H7 (cell line): ENCODE measurements at places on chromosomes 1 and 21.

- no peak for DNase-seq
Measured at GRCh38 chr21:32929633-32930038, 96.1 kb upstream of the OLIG2 start.

- no peak for DNase-seq
Measured at GRCh38 chr1:173191011-173191705, 16.0 kb downstream of the TNFSF4 start.

- DNase-seq: peak; percentile 80
Measured at GRCh38 chr1:151593730-151594129, 18.1 kb upstream of the SNX27 start.

GRCh38 chr1:47697616-47698335, 259.9 kb downstream of the FOXD2 start:
- no peak for DNase-seq

GRCh38 chr21:29940991-29941390, 1.2 kb upstream of the GRIK1 start:
- DNase-seq: no peak

GRCh38 chr1:8723010-8723409, 94.4 kb downstream of the RERE start:
- no peak for DNase-seq

DNA sequence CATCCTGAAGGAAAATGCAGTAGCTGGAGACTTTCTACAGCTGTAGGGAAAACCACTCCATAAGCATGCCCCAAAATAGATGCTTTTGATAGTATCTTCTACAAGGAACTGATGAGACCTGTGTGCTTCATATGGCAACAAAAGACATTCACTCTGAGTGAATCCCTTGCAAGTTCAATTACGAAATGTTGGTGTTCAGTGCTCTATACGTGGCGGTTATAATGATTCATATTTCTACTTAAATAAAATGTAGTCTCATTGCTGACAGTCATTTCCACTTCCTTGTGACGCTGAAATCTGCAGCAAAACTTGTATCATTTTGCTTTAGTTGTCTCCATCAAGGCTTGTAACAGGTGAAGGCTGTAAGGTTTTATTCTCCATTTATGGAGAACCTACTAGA, 20.6 kb downstream of the TOR1AIP2 start:
- no peak for DNase-seq

DNA sequence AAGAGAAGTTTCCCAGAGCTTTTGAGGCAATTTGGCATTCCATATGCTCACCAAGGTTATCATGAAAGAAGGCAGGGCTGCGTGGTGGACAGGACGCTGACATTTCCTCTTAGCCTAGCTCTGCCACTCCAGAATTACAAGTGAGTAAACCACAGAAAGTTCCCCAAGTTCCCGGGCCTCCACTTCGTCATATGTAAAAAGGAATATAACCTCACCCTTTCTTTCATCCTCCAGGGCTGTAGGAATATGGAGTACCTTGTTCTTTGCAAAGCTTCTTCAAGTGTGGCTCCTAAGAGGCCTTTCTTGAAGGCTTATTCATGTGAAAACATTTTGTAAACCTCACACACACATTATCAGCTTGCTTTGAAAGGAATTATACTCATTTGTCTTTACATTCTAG, 210.2 kb downstream of the GREM2 start:
- DNase-seq: no peak

DNA sequence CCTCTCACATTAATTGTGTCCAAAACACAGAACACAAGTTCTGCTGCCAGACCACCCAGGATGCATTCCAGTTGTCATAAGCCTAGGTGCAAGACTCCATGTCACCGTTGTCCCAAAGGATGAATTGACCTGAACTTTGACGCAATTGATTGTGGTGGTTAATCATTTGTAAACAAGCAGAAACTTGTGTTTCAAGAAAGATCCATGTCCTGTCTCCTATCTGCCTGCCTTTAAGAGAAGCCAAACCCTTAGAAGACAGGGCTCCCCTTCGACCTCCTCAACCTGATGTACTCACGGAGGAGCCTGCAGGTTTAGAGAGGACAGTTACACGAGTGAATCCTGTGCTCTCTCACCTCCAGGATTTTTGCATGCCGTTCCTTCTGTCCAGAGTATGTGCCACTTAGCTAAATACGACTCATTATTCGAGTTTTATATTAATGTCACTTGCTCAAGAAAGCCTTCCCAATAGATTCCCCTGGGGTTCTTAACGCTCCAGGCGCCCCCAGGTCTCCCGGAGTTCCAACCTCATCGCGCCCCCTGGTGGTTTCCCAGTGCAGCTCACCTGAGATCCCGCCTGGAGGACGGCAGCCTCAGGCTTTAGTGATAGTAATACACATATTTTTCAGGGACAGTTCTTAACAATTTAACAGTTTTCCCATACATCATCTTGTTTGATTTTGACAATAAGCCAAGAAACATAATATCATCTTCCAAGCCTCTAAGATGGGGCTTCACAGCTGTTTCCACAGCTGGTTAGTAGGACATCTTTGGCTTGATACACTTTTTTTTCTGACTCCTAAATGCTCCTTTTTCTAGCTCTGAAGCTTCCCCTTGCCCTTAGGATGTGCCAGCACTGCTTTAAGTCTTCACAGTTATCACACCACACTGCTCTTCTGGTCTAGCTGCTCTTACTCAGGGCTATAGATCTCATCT, 2.4 kb upstream of the C8B start:
- DNase-seq: peak; percentile 84

DNA sequence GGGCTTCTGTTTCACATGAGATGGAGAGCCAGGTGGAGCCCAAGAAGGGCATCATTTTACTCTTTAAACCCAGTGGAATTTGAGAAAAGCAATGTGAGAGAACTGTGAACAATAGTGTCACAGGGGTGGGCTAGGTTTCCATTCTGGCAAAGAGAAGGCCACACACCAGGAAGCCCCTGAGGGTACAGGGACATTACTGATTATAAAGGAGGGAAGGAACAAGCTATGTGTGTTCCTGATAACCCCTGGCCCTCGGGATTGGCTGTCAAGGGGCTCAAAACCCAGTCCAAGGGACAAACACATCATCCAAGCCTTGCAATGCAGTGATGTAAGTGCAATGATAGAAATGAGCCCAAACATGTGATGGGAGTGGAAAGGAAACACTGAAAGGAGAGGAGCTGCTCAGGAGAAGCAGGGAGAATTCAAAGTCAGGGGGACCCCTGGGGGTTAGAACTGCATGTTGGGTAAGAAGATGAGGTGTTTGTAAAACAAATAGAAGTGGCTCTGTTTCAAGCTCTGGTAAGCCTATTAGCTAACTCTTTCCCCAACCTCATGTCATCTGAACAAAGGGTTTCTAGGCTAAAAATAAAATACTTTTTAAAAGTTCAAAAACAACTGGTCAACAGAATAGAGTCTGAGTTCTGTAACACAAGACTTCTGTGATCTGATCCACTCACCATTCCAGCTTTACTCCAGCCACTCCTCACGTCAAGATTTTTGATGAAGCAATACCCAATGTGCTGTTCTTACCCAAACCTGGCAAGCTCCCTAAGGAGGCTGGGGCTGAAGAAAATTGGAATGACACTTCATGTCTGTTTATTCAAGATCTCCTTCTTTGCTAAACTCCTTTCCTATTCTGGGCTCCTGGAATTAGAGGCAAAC, 51.1 kb upstream of the IL12RB2 start:
- DNase-seq: no peak

DNA sequence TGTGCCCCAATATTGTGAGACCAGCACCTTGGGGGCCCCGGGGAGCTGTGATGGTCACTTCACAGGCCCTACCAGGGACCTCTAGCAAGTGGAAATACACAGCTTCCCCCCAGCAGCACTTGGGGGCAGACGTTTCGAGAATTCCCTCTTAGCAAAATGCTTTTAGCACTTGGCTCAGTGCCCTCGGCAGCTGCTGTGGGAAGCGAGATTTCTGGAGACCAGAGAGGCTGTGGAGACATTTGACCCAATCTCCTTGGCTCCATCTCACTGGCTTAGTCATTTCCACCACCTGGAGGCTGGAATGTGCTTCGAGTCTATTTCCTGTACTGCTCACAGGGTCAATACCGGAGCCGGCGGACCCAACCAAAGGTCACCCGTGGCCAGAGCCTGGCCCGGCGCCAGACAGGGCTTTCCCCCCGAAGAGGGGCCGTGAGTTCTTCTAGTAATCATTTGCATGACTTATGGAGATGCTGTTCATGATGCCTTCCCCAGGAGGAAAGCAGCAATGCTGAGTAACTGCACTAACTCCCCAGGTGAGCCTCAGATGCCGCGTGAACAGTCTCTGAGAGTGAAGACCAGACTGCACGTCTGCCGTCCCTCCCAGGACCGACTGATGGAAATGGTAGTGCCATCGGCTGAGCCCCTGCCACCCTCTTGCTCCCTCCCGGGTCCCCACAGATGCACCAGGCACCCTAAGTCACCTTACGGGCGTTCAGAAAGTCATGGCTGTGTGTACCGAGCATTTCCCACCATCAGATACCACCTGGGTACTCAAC, 4.4 kb upstream of the C2CD2 start:
- DNase-seq: peak; percentile 72

DNA sequence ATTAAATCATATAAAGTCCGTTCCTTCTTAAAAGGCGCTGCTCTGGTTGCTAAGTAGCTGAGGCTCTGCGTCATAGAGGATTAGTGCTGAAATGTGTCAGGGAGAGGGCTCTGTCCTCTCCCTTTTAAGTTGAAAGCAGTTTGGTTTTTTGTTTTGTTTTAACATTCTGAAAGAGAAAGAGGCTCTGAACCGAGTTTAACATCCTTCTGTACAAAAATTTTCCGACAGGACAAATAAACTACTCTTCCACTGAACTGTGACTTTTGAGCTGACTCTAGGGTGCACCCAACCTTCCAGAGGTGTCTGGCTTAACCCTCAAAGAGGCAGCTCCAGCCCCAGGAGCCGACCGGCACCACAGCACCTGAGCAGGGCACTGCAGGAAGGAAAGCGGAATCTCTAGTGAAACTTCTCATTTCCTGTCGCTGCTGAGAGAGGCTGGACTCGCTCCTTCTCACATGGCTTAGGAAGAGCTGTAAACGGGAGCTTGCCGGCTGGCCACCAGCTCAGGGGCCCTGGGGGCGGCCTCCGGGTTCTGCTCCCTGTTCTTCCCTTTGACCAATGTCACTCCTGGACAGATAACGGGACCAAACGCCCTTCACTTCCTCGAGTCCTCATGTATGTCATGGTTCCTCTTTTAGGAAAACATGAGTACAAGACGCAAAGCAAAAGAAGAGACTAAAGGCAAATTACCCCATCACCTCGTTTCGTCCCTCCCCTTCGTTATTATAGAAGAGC, 1.2 kb downstream of the VAV3 start:
- peak; percentile 46 for DNase-seq

- no peak for DNase-seq
Measured at GRCh38 chr1:217026531-217026930, 303.3 kb upstream of the ESRRG start.
